ENCODE measurements at places on chromosomes 1 and 21.
A peak's percentile ranks its signal among the peaks of the same experiment; 100 is the strongest.

GRCh38 chr1:91622616-91623015 lies 122.0 kb downstream of the CDC7 start:
- peak; percentile 21 for DNase-seq

DNA sequence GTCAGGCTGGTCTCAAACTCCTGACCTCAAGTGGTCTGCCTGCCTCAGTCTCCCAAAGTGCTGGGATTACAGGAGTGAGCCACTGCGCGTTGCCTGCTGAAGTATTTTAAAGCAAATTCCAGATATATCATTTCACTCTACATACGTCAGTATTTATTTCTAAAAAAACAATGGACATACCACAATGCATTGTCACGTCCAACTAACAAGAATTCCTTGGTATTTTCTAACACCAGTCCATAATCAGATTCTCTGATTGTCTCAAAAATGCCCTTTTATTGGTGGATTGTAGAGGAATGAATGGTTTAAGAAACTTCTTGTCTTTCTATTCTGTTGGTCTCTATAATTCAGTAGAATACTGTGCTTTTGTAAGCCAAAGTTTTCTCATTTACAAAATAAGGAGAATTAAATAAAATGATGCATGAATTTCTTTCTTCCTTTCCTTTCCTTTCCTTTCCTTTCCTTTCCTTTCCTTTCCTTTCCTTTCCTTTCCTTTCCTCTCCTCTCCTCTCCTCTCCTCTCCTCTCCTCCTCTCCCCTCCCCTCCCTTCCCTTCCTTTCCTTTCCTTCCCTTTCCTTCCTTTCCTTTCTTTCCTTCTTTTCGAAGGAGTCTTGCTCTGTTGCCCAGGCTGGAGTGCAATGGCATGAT lies 55.8 kb downstream of the VPS13D start:
- DNase-seq, result no peak

DNA sequence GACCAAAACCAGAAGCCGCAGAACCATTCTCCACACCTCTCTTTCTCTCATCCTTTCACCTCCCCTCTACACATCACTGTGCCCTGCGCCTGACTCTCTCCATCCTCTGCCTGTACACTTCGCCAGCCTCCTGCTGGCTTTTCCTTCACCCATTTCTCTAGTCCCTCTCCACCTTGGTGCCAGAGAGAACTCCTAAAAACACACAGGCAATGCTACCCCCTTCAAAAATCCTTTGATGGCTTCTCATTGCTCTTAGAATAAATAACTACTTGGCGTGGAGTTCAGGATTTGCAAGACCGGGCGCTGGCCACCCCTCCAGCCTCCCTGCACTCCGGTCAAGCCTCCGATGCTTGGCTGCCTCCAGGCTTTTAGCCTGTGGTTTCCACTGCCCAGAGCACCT lies 8.6 kb downstream of the CRABP2 start:
- DNase-seq, result no peak

DNA sequence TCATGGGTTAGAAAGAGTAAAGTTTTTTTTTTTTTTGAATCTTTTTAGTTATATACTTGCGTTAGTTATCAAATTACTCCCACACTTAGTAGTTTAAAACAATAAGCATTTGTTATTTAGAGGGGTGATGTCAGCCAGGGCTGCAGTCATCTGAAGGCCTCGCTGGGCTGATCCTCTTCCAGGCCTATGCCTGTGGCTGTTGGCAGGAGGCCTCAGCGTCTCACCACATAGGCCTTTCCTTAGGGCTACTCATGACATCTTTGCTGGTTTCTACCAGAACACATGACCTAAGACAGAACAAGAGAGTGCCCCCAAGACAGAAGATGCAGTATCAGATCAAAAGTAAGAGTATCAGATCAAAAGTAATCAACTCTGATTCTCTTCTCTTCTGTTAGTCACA lies 167.4 kb downstream of the HHAT start:
- peak; percentile 83 for DNase-seq

- no peak for DNase-seq
Measured at GRCh38 chr1:186804679-186805078, 24.1 kb upstream of the PLA2G4A start.

DNA sequence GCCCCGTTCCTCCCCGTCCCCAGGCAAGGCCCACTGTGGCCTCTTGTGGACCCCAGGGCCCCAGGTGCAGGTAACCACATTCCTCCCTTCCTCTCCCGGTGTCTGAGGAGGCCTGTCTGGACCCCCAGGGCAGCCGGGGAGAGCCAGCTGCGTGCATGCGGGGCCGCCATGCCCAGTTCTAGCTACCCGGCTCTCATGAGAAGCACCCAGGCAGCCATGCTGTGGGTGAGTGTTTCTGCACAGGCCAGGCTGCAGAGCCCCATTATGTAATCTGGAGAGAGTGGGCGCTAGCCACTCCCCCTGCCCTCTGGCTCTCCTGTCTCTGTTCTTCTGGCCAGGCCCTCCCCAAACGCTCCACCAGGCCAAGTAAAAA lies 18.4 kb upstream of the PLEKHG5 start:
- no peak for DNase-seq

DNA sequence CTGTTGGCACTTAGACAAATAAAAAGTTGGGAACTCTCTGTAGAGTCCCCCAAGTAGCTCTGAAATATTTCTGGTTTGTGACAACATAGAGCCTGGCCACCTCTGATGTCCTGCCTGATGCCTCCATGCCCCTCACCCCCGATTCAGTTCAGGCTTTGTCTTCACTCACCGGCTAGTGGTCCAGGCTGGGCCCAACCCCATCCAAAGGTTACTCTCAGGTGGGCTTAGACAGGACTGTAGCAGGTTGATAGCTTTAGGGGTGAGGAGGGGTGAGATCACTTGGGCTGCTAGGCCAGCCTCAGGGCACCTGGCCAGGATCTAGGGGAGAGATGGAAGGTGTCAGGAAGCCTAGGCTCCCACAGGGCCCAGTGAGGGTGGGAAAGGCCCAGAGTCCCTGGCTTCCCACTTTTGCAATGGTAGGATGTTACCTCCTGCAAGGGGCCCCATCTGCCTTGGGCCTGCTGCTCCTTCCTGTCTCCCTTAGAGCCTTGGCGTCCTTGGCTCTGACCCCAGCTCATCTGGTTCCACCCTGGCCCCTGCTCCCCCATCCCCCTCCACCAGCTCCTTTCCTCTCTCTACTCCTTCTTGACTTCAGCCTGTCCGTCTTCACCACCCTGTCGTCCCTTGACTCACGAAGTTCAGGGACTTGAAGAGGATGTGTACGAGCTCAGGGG lies 6.7 kb downstream of the EPS8L3 start:
- no peak for DNase-seq

- no peak for DNase-seq
Measured at GRCh38 chr1:110424699-110425611, 17.5 kb upstream of the LAMTOR5 start.

GRCh38 chr1:58702261-58703141 lies 2.6 kb upstream of the MYSM1 start:
- DNase-seq, result no peak

DNA sequence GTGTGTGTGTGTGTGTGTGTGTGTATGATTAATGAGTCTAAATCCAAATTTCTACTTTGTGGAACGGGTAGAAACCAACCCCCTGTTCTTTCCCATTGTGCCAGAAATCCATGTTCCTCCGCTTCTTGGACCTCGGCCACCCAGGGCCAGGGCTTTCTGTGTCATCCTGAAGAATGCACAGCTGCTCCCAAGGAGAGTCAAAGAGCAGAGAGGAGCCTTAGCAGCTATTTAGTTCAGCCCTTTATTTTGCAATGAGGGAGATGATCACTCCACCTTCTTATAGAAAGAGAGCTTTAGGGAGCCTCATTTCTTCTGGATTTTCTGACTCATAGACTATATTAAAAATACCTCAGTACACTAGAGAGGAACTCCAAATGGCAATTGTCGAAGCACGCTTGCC lies 489.3 kb upstream of the VAMP3 start:
- peak; percentile 53 for DNase-seq

DNA sequence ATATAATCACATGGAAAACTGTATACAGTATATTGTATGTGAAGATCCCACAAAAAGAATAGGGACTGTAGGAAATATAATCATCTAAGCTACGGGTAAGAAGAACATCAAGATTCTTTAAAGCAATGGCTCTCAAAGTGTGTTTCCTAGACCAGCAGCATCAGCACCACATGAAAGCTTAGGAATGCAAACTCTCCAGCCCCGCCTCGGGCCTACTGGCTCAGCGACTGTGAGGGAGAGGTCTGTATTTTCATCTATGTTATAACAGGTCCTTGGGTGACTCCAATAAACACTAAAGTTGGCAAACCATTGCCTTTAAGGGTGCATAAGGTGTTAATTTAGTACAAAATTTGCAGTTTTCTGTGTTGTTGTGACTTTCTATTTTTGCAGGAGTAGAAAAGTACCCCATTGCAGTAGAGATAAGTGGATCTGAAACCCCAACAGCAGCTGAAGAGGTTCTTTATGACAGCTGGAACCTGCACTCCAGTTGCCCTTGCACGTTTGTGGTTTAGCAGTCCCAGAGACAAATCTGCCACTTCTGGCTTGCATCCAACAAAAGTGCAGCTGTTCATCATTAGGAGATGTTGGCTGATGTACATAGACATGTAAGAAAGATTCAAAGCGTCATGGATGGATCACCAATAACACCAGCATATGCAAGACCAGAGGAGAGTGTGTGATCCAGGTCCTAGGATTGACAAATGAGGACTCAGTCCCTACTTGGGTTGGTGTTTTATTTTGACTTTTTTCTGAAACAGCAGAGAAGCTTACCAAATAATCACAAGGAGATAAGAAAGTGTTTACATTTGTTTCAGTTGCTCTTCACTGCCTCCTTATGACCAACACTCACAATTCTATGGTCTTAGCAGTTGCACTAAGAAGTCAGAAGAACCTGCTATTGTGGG lies 15.9 kb upstream of the IFNAR1 start:
- no peak for DNase-seq

GRCh38 chr1:164631751-164632150 lies 72.8 kb downstream of the PBX1 start:
- DNase-seq, result no peak

DNA sequence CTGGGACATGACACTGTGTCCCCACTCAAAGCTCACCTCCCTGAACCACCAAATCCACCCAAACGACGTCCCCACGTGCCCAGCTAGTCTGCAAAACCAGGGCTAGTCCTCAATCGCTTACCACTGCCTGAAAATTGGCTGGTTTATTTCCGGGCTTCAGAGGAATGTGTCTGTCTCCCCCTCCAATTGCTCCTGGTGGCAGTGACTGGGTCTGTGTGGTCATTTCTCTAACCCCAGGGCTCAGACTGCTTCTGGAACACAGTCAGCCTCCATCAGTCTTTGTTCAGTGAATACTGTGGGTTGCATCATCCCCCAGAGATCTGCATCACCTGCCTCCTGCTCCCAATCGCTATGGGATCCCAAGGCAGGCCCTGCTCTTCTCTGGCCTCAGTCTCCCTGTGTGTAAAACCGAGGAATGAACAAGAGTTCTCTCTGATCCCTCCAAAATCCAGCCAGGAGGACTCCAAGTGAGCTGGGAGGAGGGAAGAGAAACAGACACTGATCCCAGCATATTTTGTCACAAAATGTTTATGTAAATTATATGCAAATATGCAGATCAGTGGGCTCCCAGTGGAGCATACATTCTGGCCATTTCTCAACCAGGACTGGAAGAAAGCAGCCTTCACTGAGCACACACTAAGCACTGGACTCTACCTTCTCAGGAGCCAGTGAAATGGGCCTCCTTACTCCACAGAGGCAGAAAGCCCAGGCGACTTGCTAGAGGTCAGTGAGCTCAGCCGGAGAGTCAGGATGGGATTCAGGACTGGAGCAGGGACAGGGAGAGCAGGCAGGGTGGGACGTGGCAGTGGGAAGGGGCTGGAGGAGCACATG lies 20.9 kb downstream of the SDC3 start:
- DNase-seq, result no peak

- no peak for DNase-seq
Measured at GRCh38 chr1:85202864-85203255, 2.0 kb upstream of the SYDE2 start.

DNA sequence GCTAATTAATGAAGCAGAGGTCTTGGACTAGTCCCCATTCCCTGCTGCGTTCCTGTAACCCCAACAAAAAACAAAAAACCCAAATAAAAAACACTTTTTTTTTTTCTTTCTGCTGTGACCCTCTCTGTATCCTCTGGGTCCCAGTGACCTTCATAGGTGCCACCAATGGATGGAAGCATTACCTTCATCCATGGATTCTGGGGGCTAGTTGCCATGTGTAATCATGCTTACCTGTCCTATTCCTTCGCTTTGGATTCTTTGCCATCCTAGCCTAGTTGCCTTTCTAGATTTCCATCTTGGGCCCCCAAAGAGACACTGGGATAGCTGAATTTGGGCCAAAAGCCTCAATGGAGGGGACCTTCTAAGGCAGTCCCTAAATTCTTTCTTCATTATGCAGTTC lies 1208.7 kb downstream of the BRINP3 start:
- DNase-seq, result no peak

GRCh38 chr1:12148160-12148957 lies 18.4 kb upstream of the TNFRSF1B start:
- no peak for DNase-seq

DNA sequence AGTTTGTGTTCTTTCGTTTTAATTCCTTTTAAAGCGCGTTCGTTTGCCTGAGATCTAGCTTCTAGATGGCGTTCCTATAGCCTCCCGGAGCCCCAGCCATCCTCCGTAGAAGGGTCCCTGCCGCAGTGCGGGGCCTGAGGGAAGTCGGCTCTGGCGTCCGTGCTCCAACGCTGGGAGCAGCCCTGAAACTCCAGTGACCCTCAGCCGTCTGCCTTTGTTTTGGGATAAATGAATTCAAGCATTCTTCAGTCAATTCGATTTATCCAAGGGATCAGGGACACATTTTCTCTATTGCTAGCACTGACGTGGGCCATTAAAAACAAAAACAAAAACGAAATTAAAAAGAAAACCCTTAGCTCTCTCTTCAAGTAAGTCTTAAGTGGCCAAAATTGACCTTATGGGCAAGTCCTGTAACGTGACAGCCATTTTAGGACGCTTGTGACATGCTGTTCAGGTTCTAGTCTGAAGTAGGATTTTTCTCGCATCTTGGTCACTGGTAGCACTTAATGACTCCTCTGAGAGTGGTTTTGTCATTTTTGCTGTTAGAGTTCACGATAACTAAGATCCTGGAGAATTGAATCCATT lies 742 bp upstream of the HSPA13 start:
- DNase-seq, result no peak

DNA sequence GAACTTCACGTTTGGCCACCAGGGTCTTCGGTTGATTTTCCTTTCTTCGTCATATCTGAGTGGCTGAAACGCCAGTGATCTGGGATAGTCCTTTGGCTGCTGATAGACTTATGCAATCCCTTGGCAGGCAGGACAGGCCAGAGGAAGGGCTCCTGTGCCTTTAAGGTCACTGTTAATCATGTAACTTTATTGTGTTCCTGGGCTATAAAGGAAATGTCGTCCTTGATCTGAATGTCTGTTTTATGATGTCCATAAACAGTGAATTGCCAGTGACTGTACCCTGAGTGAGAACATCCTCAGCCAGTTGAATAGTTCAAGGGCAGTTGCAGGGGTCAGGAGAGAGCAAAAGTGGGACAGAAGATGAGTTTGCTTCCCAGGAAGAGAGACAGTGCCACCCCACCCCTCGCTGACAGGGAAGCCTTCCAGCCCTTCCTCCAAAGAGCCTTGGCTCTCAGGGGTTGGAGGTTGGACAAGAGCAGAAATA lies 68.0 kb downstream of the PDE9A start:
- no peak for DNase-seq

- DNase-seq, result no peak
Measured at GRCh38 chr1:100535264-100535663, 2.7 kb upstream of the GPR88 start.

- DNase-seq, result no peak
Measured at GRCh38 chr1:222975472-222976122, 160.8 kb downstream of the DISP1 start.

- no peak for DNase-seq
Measured at GRCh38 chr1:205236526-205236925, 8.8 kb downstream of the TMCC2 start.
